NCI-H524 (cell line): ENCODE measurements at places on chromosomes 1 and 21.

DNA sequence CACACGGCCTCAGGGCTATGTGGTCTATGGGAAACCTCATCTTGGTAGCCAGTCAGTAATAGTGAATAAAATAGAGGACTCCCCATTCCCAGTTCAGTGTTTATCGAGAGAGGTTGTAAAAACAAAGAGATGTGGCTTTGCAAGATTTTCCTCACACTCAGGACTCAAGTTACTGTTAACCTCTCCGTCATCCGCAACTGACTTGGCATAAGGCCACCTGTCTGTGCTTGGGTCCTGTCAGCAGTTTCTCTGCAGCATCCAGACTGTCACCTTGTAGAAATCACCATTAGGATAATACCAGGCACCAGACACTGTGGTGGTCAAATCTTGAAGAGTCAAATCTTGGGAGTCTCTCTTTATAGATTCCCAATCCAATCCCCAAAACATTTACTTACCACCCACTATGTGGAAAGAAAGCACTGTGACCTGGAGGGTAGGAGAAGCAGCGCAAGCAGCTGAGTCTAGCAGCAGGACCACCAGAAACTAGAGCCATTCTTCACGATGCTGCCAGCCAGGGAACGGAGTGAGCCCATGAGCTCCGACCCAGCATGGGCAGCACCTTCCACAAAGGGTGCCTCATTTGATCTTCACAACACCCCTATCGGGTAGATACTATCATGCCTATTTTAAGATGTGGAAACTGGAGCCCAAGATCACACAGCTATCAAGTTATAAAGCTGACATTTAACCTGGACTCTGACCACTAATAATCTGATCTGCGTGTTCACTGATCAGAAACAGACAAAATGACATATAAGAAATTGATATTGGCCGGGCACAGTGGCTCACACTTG lies 5.6 kb upstream of the GPR25 start:
- peak; percentile 13 for DNase-seq

DNA sequence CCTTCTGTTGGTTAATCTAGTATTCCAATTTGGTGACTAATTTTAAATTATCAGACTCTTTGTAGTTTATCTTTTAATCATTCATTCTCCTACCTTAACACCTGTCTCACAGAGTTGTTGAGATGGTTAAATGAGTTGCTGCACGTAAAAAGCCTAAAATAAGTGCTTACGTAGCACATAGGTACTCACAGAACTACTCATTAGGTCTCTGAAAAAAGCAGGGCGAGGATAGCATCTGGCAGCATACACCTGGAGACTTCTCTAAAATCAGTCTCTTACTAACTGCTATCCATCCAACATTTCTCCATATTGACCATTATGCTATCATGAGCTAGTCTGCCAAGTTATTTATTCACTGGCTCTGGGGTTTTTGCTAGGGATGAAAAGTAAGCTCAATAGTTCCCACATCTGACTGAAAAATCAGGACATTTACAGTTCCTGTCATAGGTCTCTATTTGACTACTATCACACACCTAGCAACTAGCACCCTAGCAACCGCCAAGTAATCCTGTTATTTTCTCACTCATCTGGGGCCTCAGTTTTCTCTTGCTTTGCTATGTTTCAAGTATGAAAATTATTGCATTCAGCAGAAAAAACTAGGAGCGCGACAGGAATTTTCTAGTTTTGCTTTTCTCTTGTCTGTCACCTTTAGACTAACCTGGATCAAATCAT lies 11.2 kb downstream of the CSDE1 start:
- no peak for DNase-seq

- DNase-seq, result no peak
These were observed 47.5 kb upstream of the SLC19A1 start for GRCh38 chr21:45589686-45590245.

GRCh38 chr1:32810358-32810757 lies 6.8 kb downstream of the YARS1 start:
- no peak for DNase-seq

DNA sequence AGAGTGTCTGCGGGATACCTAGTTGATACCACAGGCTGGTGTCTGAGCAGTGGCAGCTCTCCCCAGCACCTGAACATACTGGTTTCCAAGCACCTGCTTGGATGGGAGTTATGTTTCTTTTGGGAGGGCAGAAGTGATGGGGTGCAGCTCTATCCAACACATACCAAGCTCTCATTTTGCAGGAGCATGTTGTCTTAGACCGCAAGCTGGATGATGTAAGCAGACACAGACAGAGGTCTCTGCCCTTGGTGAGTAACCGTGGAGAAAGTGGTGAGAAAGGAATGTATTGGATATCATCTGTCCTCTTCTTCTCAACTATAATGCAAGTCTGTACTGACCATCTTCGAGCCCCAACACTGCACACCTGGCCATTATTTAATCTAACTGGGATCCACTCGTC lies 37.4 kb downstream of the ZNF496 start:
- DNase-seq, result no peak

GRCh38 chr1:52140633-52141512 lies 1.0 kb upstream of the ZFYVE9 start:
- peak; percentile 14 for DNase-seq
